ENCODE measurements at places on chromosomes 7 and 10.

GRCh38 chr10:103932971-103933370, 15.0 kb upstream of the STN1 start:
- peak; percentile 33 for DNase-seq

DNA sequence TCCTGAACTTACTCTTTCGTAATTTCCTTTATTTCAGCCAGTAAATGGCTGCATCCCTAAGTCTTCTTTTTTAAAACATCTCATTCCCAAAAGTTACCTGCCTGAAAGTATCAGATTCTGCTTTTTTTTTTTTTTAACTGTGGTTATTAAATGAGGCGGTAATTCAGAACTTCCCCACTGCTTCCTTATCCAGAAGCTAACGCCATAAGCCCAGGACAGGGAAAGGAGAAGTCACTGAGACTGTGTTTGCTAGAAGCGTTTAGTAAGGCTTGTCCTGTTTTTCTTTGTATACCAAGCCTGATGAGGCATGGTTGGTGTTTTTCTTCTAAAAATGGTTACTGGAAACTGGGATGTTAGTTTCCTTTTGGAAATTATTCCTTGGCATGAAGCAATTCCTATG, 197.8 kb downstream of the CELF2 start:
- no peak for DNase-seq

GRCh38 chr7:17679458-17679857, 260.8 kb downstream of the SNX13 start:
- DNase-seq = peak; percentile 12

DNA sequence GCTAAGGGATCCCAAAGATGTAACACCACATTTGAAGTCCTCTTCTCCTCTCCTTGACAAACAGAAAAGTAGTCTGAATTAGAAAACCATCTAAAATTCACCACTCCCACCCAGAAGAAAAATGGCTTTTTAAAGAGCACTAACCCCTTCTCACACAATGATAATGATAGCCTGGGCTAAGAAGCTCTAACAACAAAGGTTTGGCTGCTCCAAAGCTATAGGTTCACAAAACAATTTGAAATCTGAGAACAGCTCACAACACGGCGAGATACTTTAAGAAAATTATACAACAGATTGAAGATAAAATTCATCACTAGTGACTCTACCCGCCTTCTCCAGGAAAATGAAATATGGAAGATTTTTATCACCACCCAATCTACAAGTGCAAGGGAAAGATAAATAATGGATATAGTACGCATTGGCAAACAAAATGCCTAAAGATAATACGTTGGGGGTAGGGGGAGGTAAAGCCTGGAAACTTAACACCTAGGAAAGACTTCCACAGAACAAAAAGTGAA, 7.4 kb downstream of the ITGB1 start:
- no peak for DNase-seq

GRCh38 chr10:35789996-35790395, 147.9 kb upstream of the FZD8 start:
- no peak for DNase-seq

Measured in astrocyte of the hippocampus (primary cell).